ENCODE measurements at places on chromosomes 7 and 10.

DNA sequence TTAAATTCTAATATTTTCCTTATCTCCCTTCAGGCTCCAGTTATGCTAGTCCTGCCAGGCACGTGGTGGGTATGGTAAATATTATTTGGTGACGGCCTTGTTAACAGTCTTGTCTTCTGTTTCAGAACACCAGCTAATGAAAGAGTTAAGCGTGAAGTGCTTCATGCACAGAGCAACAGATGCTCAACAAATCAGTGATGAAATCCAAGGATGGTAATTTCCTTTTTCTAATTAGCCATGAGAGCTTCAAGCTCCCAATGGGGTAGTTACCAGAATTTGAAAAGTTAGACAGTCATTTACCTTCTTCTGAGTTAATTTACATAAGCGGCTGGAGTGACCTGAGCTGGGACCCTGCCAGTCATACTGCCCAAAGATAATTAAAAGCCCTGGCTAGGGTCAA, 1.9 kb upstream of the OTUD1 start:
- no peak for DNase-seq

DNA sequence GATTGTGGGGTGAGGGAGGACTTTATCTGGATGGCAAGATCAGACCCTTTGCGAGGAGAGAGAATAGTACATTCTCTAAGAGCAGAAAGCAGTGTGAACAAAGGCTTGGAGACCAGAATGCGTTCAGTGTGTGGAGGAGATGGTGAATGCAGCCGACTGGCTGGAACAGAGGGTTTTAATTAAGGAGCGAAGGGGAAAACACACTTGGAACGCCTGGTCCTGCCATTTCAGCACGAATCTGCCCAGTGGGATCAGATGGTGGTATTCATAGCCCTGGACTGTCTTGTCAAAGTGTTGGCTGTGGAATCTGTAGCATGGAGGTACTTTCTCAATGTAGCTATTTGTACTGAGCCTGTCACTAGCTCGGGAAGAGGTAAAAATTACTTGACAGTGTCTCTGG, 260.9 kb downstream of the SLC25A13 start:
- DNase-seq = no peak

DNA sequence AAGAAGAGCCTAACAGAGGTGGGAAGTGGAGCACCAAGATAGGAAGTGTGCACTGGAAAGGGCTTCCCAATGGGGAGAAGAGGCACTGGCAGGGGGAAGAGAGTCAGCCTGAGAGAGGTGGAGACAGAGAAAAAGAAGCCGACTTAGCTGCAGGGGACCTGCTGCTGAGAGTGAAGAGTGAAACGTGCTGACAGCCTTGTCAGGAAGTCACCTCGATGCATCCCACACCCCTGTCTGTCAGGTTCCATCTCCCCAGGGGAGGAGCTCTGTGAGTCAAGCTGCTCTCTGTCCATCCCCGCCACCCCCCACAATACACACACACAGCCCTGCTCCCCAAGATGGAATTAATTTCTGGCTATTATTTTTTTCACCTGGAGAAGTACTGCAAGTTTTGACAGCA, 14.0 kb downstream of the KAZALD1 start:
- no peak for DNase-seq

DNA sequence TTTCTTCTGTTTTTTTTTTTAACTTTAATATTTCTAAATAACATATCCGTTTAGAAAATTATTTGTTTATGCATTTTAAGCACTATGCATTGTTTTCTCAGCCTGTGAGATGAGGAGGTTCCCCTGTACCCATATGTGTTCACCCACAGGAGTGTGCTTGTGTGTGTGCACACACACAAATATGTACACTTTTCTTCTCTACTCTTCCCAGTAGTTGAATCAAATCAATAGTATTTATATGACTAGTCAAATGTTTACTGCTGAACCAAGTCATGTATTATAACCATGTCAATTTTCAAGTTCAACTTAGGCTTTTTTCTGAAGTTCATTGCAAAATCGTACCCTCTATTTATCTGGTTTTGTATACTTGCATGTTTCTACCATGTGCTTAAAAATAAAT, 37.3 kb downstream of the HDAC9 start:
- DNase-seq = no peak

DNA sequence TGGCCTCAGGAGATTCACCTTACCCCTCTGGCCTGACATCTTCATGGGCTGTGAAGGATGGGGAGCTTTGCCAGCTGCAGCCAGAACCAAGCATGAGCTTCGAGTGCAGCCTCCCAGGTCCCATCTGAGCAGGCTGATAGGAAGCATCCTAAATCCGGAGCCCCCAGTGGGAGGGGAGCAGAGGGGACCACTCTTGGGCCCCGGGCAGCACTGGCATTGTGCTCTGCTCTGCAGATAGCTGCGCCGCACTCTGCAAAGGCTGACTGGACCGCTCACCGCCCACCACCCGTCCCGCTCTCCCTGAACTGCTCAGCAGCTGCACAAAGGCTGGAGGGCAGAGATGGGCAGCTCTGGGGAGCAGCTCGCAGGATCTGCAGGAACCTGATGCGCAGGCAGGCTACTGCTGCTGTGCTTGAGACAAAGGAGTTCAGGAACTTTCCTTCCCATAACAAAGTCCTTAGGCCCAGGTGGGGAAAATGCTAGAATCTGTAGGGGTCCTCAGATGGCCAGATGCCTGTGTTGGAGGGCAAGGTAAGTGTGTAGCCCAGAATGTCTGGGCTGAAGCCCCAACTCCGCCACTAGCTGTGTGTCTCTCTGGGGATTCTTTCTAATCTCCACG, 51.8 kb downstream of the ARHGAP22 start:
- no peak for DNase-seq

DNA sequence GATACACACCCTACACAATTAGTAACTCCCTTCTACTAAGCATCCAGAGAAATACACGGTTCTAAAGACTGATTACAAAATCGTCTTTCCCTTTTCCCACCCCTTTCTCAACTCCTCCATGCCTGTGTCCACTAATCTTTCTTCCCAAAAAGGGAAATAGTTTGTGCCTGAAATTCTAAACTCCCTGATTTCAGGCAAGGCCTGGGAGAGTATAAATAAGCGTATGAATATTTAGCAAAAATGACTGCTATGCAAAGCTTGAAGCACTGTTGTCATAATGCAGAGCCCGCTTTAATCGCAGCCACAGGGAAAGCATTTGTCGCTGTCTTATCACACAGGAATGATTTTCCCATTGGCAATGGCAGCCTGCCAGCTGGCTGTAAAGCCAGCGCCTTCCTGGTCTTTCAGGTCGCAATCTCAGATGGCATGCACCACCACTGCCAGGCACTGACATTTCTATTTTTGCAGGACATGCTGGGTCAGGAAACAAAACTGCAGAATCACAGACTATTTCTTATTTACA, 142.9 kb upstream of the PCGF5 start:
- no peak for DNase-seq

- no peak for DNase-seq
Observed at GRCh38 chr10:20769481-20769880, 127.6 kb downstream of the NEBL start.

DNA sequence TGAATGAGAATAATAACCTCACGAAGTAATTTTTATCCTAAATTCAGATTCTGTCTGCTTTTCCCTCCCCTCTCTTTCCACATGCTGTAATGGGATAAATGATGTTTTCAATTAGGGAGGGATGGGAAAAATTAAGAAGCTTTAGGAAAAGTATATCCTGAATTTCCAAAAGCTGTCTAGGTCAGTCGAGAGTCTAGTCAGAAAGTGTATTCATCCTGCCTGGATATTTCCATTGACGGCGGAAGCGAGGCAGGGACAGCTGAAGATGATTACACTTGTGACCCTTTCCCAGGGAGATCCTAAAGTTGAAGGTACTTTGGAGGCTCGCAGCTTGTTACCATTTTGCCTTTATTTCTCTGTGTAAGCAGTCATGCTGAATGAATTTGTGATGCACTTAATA, 204.1 kb downstream of the ZNF365 start:
- DNase-seq = no peak

DNA sequence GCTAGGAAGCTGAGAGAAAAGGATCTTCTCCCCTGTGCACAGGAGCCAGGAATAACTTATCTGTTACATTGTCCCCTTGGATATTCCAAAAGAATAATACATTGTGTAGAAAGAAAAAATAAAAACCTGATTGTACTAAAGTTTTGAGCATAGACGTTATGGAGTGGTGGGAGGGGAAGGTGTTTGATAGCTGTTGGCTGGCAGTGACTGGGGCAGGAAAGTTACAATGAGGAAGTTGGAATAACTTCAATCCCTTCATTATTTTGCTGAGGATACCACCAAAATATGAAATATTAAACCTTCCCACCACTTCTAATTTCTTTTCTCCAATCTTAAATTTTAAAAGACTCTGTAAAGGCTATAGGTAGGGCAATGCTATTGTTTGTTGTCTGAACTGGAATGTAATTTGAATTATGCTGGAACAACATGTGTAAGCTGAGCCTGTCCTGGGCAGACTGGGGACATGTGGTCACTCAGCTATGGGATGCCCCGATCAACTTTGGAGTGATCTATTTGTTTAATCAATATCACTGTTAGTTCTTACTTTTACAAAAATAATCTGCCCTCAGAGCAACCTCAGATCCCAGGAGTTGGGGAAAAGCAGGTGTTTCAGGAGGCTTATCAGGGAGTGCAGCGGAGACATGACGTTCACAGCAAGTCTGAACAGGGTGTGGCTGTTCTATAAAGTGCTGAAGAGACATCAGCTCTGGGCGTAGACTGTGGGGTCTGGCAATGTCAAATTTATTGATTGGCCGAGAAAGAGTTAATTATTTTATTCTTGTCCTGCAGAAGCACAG, 20.8 kb downstream of the CYP3A43 start:
- DNase-seq = no peak

DNA sequence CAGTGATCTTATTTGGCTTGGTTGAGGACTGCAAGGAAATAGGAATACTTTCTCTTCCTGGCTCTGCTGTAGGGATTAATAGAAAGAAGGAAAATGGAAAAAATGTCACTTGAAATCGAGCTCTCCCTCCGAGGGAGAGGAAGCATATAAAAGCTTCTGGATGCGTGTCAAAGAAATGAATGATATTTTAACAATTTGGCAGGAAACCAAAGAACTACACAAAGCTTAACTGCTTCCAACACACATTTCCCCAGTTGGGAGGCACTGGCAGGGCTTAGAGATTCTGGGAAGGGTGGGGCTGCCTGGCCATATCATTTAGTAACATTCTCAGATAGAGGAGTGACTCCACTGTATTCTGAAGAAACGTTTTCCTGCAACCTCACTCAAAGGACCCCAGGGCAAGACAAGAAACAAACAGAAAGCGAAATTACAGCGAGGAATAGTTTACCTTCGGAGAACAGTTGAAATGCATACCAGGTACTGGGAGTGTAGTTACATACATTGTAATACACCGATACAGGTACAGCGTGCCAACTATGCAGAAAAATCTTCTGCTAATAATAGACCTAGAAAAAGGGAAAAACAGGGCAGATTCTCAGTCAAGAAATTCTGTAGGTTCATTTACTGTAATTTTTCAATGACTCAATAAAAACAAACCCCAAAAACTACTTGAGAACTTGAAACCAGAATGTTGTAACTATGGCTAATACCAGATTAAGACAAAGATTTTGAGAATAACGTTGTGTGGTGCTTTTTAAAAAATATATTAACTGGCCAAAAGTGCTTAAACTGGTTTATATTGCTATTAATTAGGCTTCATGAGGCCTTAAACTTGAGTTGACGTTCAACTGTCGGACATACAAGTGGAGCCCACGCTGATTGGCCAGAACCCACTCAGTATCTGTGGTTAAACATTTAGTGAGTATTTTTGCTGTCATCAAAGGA, 75.7 kb upstream of the ASAH2 start:
- no peak for DNase-seq

GRCh38 chr7:118429141-118429540, 204.6 kb downstream of the ANKRD7 start:
- DNase-seq = no peak

DNA sequence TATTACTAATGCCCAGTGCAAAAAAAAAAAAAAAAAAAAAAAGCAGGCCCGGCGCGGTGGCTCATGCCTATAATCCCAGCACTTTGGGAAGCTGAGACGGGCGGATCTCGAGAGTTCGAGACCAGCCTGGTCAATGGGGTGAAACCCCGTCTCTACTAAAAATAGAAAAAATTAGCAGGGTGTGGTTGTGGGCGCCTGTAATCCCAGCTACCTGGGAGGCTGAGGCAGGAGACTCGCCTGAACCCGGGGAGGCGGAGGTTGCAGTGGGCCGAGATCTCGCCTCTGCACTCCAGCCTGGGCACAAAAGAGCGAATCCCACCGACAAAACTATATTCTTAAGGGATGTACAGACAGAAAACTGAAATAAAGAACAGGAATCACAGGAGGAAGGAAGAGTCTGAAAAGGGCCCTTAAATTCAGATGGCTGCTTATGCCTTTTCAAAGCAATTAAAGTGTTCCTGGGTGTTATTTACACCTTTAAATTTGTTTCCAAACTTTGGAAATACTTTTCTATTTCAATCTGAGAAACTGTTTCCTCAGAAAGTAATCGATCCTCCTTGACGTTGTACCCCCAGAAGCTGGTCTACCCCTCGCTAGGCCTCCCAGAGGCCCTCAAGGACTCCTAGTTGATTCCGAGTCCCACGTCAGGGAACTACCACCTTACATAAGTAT, 2.0 kb upstream of the KMT2E start:
- no peak for DNase-seq

DNA sequence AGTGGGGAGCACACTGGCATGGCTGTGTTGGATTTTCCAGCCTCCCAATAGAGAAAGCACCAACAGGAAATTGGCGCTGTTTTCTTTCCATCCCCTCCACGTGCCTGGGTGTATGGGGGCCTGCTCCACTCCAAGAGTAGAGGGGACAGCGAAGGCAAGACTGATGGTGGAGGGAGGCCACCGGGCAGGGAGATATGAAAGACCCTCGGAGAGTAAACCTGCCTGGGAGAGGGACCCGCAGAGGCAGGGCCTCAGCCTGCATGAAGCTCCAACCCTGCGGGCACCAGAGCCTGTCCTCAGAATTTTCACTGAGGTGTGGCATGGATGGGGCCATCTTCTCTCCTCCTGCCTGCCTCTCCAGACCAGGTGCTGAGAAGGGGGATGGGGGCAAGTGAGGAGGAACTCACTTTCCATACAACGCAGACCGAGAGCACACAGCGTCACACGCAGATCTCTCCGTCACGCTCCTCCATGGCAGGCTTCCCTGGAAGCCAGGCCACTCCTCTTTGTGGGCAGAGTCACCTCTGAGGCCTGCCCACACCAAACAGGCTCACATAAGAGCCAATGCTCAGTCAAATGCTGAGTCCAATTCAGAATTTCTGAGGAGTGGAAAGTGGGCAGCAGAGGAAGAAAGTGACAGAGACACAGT, 18.8 kb downstream of the ANXA11 start:
- DNase-seq = no peak

- DNase-seq = no peak
Observed at GRCh38 chr10:22615819-22616499, 98.4 kb downstream of the PIP4K2A start.

GRCh38 chr10:11163780-11164550, 146.3 kb downstream of the CELF2 start:
- DNase-seq = peak; percentile 63

DNA sequence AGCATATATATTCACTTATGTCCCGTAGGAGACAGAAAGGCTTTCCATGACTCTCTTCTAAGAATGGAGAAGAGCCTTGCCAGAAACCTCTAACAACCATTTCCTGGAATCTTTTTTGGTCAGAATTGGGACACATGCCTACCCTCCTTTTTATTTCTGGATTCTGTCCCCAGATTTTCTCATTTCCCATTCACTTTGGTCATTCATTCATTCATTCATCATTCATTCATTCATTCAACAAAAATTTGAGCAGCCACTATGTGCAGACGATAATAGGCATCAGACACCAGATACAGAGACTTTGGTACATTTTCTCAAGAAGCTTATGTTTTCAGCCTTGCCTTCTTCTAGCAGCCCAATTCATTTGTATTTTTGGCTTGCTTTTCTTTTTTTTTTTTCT, 6.0 kb downstream of the ENTPD7 start:
- no peak for DNase-seq

Data from neuronal stem cell (in vitro differentiated cells).